Activated T-helper 9 cell treated with anti-CD3 and anti-CD28 coated beads, Interleukin-2, amount 50 U/mL, for 16 hours (primary cell): ENCODE measurements at places on chromosomes 4 and X.

- DNase-seq: no peak
Observed at GRCh38 chr4:100644150-100644549, 126.3 kb upstream of the EMCN start.

- no peak for DNase-seq
Observed at GRCh38 chr4:72991873-72992272, 77.6 kb downstream of the COX18 start.

- DNase-seq: no peak
Observed at GRCh38 chr4:156941940-156942548, 29.6 kb downstream of the PDGFC start.

- DNase-seq: no peak
Observed at GRCh38 chr4:87843936-87844335, 11.2 kb downstream of the MEPE start.

GRCh38 chrX:130719413-130719812, 183.6 kb downstream of the ENOX2 start:
- no peak for DNase-seq

GRCh38 chrX:111260451-111260850, 9.8 kb downstream of the CAPN6 start:
- DNase-seq: no peak

GRCh38 chr4:15656038-15656470, 897 bp upstream of the FBXL5 start:
- DNase-seq: no peak

DNA sequence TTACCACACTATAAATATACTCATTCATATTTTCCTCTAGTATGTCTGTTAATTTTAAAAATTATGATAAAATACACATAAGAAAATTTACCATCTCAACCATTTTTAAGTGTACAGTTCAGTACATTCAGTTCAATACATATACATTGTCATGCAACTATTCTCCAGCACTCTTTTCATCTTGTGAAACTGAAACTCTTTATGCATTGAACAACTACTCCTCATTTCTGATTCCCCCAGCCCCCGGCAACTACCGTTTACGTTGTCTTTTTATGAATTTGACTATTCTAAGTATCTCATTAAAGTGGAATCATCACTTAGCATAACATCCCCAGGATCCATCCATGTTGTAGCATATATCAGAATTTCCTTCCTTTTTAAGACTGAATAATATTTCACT, 8.7 kb downstream of the SMARCAD1 start:
- DNase-seq: no peak

DNA sequence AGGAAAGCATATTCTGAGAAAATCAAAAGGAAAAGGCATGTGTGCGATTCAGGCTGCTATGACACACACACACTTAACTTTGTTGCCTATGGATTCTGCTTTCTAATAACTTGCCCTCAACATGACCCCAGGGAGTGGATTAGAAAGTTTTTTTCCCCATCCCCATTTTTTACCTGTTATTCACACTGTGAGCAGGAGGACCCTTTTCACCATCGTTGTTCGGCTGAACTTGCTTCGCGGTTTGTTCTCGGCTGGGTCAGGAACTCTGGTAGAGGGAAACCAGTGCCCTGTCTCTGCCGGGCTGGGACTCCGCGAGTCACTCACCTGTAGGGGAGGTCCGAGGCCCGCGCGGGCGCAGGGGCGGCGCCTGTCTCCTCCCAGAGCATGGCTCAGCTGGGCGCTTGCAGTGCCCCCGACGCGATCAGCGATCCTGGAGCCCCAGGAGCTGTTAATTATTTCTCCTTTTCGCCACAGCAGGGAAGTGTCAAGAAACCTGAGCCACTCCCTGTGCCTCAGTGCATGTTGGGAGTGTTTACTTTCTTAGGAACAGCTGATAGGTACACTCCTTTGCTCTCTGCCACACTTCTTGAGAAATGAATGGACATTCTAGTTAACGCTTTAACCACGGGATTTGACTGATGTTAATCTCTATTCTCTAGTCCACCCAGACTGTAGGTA, at the start of gene RASSF6:
Gene RASSF6, minus strand, starts transcription at position 322 of the 678 bp plus-strand sequence. CDS start 8,641 bp downstream, outside the sequence.
- peak; percentile 1 for DNase-seq

- no peak for DNase-seq
Observed at GRCh38 chr4:102871772-102872171, 3.0 kb downstream of the CISD2 start.

GRCh38 chrX:153671589-153672530, 1.8 kb downstream of the PNCK start:
- no peak for DNase-seq

GRCh38 chr4:183130328-183131155, 31.5 kb downstream of the WWC2 start:
- no peak for DNase-seq

DNA sequence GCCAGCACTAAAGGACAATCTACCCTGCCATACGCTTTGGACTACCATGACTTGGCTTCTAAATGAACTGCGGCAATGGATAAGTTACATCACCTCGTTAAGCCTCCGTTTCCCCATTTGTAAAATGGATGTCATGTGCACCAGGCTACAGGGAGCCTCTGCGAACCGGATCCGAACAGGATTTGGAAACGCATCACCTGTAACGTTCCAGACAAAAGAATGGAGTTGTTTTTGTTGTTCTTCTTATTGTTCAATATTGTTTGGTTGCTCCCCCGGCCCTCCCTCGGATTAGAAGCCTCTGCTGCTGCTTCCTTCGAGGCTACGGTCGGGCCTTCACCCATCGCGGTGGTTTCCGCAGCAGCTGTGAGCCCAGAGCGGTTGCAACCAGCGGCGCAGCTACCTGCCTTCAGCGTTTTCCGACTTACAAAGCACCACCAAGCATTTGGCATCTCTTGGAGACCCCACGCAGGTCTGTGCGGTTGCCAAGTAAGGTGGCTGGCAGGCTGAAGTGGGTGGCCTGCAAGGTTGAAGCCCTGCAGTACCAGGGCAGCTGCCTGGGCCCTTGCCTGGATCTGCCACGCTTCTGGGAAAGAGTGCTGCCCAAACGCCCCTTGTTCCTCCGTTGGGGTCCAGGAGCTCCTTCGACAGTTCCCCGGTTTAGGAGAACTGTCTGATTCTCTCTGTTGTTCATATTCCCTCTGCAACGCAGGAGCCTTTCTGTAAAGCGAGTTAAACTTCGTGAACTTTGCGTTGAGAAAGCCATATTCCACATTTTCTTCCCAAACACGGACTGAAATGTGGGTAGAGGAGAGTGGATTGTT, 7.1 kb downstream of the NKX3-2 start:
- DNase-seq: no peak

DNA sequence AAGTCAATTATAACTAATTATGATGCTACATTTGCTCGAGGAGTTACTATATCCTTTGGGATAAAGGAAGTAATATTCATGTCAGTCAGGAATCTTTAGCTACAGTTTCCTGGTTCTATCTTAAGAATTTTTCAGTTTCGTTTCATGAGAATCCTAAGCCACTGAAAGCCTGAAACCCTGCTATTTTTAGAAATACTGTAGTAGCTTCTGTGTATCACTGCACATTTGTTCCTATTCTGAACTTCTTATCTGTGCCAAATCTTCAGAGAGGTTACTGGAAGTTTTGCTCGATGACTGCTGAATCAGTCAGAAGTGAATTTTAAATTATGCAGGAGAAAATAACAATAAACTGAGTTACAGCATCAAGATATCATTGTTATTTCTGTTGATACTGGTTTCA, 249.2 kb downstream of the TENM3 start:
- no peak for DNase-seq

DNA sequence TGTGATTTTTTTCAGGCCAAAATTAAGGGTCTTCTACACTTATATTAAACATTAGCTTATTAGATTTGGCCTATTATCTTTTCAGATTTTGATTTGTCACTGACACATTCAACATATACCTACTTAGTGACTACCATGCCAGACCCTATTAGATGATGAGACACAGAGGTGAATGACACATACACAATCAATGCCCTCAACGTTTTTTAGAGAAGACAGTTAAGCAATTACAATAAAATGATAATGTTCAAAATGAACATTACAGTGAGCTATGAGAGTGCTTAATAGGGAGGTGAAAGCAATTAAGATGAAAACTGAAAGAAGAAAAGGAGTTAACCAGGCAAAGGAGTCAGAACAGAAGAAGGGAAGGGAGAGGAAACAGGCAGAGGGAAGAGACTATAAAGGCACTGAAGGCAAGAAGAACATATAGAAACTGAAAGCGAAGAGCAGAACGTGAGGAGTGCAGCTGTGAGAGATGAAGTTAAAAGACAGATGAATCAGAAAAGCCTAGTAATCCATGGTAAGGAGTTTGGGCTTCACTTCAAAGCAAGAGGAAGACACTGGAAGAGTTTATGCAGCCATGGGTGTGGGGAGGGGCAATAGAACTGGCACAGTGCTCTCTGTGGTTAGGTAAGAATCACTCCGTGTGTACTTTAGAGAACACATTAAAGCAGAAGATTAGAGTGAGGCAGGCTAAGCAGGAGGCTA, 119.0 kb downstream of the REELD1 start:
- no peak for DNase-seq

GRCh38 chr4:16659694-16660093, 238.8 kb downstream of the LDB2 start:
- DNase-seq: no peak

- DNase-seq: peak; percentile 98
Observed at GRCh38 chr4:2418650-2419571, at the start of gene CFAP99. Gene CFAP99, plus strand, starts transcription at chr4:2418955.

GRCh38 chrX:10854594-10854993, 234.2 kb upstream of the MID1 start:
- DNase-seq: no peak

- DNase-seq: no peak
Observed at GRCh38 chrX:12210196-12210815, 72.0 kb downstream of the FRMPD4 start.

DNA sequence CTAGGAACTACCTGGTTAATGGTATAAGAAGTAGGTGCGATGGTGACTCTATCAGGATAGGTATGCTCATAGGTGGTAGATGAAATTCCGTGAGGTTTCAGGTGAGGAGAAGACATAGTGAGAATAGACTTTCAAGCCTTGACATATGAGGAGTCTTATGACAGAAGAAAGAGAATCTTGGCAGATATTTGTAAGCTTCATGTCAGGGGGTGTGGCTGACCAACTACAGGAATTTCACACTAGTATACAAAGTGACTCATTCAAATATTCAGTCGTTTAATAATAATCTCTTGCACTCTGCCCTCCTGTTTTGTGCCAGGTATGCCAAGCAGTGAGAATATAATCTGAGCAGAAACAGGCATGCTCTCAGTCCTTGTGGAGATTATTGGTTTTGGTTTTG, 22.8 kb downstream of the PACRGL start:
- DNase-seq: no peak

DNA sequence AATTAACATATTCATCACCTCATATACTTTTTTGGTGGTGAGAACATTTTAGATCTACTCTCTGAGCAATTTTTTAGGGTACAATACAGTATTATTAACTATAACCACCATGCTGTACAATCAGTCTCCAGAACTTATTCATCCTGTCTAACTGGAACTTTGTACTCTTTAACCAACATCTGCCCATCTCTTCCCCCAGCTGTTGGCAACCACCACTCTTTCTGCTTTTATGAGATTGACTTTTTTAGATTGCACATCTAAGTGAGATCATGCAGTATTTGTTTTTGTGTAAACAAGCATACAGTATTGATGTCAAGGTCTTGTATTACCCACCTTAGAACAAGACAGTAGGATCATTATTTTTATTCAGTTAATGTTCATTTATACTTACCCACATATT, 516.8 kb downstream of the RPA4 start:
- no peak for DNase-seq

- DNase-seq: no peak
Observed at GRCh38 chr4:37909332-37910090, 18.6 kb downstream of the TBC1D1 start.

GRCh38 chr4:54855191-54855854, 197.6 kb downstream of the KIT start:
- DNase-seq: no peak

GRCh38 chrX:19883878-19884277, 3.5 kb downstream of the SH3KBP1 start:
- DNase-seq: no peak

DNA sequence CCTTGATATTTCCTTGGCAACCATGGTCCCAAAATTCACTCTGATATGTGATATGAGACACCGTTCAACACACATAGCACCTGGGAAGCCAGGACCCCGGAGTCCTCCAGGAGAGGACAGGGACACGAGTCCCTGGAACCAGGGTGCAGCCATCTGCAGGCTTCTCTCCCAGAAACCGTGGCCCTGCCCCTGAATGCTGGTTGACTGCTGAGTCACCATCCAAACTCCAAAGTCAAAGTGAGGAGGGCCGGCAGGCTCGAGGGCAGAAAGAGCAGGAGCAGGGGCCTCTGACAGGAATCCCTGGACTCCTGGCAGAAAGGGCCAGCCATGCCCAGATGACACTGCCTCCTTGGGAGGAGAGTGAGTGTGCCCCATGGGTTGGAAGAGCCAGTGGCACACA, 6.9 kb upstream of the PNMA6A start:
- no peak for DNase-seq

- DNase-seq: no peak
Observed at GRCh38 chrX:139795196-139795595, 87.2 kb upstream of the MCF2 start.

GRCh38 chr4:144411119-144411518, 234.8 kb upstream of the HHIP start:
- DNase-seq: no peak

DNA sequence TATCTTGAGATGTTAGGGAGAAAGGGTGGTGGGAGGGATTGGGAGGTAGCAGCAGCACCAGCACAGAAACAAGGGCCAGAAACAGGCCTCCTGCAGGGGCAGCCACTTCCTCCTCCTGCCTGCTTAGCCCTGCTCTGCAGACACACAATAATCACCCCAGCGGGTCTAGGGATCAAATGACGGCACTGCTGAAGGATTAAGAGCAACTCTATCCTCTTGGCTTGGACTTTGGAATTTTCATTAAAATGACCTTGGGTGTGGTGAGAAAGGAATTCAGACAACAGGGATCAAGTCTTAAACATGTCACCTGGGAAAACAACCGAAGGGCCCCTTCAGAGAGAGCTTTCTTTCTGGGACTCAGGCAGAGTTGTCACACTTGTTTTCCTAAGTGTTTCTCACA, 353.4 kb downstream of the SPRY1 start:
- no peak for DNase-seq

GRCh38 chrX:31540313-31540712, 468.5 kb upstream of the FTHL17 start:
- no peak for DNase-seq

DNA sequence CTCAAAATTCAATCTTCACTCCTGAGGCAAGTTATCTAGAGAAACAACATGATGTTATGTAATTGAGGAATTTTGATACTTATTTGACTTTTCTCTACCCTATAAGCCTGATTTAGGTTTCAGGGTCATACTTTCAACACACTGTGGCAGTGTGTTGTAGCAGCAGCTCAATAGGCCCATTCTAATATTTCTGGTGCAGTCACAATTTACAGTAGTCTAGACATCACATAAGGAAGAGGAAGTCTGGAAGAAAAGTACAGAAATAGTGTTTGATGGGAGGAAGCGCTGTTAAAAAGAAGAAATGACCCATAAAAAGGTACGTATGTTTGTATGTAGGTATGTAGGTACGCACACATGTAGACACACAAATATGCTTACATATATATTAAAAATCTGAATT, 194.3 kb downstream of the ARHGAP24 start:
- no peak for DNase-seq
